ENCODE measurements at places on chromosomes 16 and 17.

GRCh38 chr17:76670718-76671122 lies 27.2 kb upstream of the ST6GALNAC1 start:
- DNase-seq: no peak

- peak; percentile 21 for DNase-seq
These were observed 806 bp downstream of the IFT140 start for GRCh38 chr16:1610899-1611632.

DNA sequence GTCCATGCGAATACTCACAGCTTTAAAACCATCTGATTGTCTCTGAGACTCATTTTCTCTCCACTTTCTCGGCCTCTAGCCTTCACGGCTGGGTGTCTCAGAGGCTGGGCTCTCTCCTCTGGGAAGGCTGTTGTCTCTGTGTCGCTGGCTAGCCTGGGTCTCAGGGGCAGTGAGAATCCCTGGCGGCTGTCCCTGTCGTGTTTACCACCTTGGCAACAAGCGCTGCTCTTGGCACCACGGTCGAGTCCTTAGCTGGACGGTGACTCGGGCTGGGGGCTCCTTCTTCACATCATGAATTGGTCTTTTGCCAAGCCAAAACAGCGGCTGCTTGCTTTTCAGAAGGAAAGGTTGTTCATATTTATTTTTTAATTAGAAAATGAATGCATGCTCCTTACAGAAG lies 81.1 kb downstream of the MSI2 start:
- no peak for DNase-seq

GRCh38 chr16:4613636-4614570 lies 785 bp downstream of the UBALD1 start:
- peak; percentile 12 for DNase-seq

GRCh38 chr17:2331303-2331702 lies 5.0 kb downstream of the TSR1 start:
- DNase-seq: no peak

- DNase-seq: no peak
These were observed 904 bp downstream of the MAP2K3 start for GRCh38 chr17:21285164-21286065.

DNA sequence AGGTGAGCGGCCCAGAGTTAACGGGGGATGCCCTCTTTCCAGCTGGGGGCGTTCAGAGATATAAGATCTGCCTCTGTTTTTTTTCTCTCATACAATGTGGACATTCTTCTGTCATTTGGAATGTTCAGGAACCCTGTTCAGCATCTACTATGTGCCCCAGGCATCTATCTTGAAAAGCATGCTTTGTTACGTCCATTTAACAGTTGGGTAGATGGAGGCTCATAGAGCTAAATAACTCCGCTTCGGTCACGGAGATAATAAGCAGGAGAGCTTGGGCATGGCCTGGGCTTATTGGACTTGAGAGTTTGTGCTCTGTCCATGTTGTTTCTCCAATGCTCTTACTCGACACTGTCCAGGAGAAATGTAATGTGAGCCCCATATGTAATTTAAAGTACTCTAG lies 6.1 kb downstream of the DHODH start:
- DNase-seq: no peak

- DNase-seq: no peak
These were observed 1.4 kb upstream of the RAC3 start for GRCh38 chr17:82029990-82030469.

GRCh38 chr16:82732461-82732860 lies 105.7 kb downstream of the CDH13 start:
- no peak for DNase-seq

DNA sequence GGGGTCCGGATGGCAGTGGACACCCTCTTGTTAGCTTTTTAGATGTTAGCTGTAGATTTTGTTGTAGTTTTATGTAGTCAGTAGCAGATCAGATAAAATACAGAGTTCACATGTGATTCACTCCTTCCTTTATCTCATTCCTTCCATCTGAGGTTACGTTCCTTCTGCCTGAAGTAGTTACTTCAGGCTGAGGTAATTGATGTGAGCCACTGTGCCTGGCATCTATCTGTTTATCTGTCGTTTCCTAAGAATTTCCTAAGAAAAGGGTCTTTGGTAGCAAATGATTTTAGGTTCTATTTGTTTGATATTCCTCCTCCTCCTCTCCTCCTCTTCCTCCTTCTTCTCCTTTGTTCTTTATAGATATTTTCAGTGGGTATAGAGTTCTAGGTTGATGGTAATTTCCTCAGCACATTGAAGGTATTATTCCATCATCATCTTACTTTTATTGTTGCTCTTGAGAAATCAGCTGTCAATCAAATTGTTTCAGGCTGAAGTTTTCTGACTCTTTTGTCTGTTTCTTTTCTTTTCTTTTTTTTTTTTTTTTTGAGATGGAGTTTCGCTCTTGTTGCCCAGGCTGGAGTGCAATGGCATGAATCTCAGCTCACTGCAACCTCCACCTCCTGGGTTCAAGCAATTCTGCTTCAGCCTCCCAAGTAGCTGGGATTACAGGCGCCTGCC lies 29.6 kb upstream of the FBXO47 start:
- DNase-seq: no peak

DNA sequence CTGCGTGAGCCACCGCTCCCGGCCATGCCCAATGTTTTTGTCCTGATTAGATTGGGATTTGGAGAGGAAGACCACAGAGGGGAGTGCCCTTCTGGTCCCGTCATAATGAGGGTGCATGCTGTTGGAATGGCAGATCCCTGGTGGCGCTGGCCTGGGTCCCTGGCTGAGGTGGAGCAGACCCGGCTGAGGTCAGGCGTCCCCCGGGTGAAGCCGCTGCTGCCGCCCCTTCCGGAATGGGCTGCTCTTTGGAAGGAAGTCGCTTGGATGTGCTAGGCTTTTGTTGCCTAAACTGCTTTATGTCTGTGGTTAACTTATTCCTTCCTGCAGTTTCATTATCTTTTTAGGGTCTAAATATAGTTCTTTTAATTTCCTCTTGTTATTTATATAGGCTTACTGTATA lies 120.3 kb upstream of the CHMP6 start:
- DNase-seq: no peak

GRCh38 chr16:58176608-58177352 lies 21.1 kb downstream of the CSNK2A2 start:
- DNase-seq: no peak

DNA sequence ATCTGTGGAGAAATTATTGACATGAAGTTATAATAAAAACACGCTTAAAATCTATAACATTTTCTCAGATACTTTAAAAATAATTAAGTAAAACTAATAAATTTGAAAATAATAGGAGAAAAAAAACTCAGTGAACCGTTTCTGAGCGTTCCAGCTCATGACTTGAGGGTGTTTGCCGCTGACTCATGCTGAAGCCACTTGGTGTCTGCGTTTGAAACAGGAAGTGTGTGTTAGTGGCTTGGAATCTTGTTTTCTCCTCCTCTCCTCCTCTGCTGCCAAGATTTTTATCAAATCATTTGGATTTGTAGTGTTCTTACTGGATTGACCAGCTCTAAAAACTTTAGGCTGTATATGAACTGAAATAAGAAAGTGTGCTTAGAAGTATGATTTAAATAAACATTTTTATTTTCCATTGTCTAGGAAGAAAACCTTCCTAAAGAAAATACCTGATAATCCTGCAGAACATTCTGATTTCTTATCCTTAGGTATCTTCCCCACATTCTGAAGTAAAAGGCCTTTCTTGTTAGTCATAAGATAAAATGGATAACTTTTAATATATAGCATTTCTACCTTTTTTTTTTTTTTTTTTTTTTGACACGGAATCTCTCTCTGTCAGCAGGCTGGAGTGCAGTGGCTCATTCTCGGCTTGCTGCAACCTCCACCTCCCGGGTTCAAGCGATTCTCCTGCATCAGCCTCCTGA lies 30.8 kb downstream of the USP10 start:
- DNase-seq: peak; percentile 78

GRCh38 chr17:74711058-74711824 lies 1.5 kb downstream of the CD300LF start:
- no peak for DNase-seq

DNA sequence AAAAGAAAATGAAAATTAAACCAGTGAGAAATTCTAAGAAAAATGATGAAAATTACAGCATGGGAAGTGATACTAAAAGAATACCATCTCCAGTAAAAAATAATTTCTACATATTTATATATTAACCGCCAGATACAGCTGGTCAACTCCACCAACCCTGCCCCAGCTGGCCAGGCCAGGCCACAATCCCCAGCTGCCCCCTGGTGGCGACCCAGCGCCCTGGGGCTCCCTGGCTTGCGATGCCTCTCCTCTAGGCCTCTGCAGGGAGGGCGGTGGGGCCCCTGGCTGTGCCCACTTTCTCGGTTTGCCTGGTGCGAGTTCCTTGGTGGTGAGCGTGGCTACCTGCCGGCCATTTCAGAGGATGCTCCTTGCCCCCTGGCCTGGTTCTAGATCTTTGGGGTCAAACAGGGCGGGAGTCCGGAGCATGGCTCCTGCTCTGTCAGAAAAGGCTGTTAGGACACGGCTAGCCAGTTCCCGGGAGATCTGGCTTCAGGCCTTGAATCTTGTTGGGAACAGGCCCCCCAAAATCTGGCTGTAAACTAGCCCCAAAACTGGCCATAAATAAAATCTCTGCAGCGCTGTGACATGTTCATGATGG lies 14.5 kb downstream of the GLIS2 start:
- no peak for DNase-seq

GRCh38 chr17:81350320-81350890 lies 44.9 kb upstream of the BAHCC1 start:
- no peak for DNase-seq

DNA sequence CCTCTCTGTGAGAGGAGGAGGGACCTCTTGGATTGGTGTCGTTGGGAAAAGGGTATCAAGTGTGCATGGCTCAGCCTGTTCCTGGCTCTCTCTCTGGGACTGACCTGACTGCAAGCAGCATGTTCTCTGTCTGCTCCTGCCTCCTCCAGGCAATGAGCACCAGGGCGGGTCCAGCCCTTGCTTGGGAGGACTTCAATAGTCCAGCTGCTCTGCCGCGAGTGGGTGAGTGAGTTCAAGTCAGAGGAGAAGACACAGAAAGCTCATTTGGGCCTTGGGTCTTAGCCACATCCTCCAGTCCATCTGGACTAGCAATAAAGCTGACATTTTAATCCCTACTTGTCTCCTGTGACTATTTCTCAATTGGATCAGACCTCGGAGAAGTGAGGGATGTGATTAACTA lies 25.2 kb upstream of the TNS4 start:
- no peak for DNase-seq

DNA sequence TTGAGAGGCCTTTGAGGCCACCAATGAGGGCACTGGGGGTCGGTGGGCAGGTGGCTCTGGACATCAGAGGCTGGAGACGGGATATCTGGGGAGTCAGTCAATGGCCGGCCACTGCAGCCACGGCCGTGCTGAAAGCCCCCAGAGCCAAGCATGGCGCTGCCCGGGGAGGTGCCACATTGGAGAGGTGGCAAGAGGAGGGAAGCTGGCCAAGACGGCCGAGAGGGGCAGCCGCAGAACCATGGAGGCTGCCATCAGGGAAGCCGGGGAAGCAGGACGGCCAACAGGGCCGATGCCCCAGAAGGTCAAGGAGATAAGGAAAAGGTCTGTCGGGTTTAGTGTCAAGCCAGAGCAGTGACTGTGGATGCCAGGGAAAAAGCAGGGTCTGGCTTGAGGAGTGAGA lies 9.8 kb downstream of the RTN4RL1 start:
- no peak for DNase-seq

- DNase-seq: no peak
These were observed 43.5 kb downstream of the SNX29 start for GRCh38 chr16:12020009-12020408.

DNA sequence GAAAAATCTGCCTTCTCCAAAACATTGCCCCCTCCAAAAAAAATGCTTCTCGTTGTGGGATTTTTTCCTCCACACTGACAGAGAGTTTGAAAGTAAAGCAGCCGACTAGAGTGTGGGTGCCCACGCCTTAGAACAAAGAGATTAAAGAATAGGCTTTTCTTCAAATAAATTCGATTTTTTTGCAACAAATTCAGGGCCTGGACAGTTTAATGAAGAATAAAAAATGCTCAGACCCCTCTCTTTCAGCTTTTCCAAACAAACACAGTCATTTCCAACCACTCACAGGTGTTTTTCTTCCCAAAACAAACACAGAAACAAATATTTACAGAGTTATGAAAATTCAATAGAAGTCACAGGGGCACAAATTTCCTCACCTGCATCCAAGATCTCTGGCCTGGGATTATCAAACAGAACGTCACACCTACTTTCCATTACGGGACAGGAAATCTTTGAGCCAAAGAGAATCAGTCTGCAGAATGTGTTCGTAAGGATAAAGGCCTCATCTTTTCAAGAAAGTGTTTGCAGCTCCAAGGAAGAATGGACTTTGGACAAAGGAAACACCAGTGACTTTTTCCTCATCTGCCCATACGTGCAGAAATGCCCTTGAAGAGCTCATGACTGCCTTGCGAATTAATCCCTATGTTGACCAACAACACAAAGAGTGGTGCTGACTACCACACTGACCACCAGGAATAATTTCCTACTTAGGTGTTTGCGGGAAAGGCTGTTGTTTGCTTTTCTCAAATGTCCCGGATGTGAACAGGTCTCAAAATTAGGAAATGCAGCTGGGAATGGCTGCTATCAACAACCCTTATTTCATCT lies 31.3 kb upstream of the TOX3 start:
- DNase-seq: no peak

GRCh38 chr17:63514477-63514876 lies 8.7 kb upstream of the KCNH6 start:
- no peak for DNase-seq

- peak; percentile 48 for DNase-seq
These were observed 26.2 kb downstream of the ANKRD40 start for GRCh38 chr17:50681263-50682200.

DNA sequence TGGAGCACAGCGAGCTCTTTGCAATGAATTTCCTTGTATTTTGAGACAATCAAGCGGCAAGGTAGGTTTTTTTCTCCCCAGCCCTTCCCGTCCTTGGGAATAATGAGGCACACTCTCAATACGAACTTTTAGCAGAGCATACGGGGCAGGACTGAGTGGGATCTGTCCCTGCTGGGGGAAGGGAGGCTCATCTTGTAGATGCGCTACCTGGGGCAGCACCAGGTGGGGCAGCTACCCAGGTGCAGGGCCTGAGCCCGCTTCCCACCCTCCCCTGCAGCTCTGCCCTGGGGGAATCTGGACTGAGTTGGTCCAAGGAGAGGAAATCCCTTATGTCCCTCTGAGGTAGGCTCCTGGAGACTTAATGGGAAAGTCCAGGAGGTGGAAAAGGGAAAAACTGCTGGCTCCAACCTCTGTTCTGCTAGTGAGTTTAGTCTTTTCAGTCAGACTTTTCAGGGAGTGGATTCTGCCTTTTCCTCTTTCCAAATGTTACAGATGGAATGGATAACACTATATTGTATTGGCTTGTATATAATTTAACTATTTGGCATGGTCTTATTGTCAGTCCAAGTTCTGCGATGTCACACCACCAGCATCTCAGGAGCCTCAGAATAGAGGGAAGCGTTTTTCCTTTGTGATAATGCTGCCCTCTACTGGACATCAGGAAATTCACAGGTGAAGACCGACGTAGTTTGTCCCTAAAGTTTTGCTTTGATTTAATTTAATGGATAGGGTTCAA lies 9.6 kb upstream of the CES1 start:
- DNase-seq: no peak

GRCh38 chr16:2828521-2828840 lies 1.6 kb upstream of the ZG16B start:
- no peak for DNase-seq

GRCh38 chr17:49090878-49091594 lies 41.5 kb upstream of the B4GALNT2 start:
- no peak for DNase-seq

GRCh38 chr17:65515959-65516948 lies 45.2 kb downstream of the AXIN2 start:
- DNase-seq: no peak

GRCh38 chr16:48575471-48576050 lies 34.4 kb downstream of the N4BP1 start:
- DNase-seq: no peak

- no peak for DNase-seq
These were observed 2.5 kb downstream of the TTLL6 start for GRCh38 chr17:48814504-48814903.

GRCh38 chr16:31395647-31396046 lies 2.5 kb downstream of the ITGAD start:
- no peak for DNase-seq
